ENCODE measurements at places on chromosomes 4 and X.
A peak's percentile ranks its signal among the peaks of the same experiment; 100 is the strongest.

GRCh38 chr4:139177049-139177868 lies at the start of gene ELF2:
Gene ELF2, minus strand, starts transcription at chr4:139177218. Its CDS starts 39,517 bp downstream, at chr4:139137701.
- peak; percentile 97 for DNase-seq

DNA sequence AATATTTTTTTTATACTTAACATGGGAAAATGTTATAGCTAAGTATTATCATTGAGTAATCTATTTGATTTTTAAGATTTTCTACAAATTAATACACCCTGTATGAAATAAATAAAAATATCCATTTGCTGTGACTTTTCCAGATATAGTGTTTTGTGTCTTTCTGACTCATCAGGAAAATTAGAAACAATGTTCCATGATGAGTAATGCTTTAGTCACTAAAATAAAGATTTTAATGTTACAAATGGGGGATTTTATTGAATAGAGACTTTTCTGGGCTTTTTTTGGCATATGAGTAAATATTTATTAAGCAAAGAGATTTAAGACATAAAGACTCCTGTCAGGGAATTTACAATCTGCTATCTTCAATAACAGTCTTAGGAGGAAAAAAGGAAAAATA lies 279.2 kb upstream of the NOCT start:
- DNase-seq: no peak

- DNase-seq: no peak
These were observed 52.4 kb upstream of the FHL1 start for GRCh38 chrX:136094962-136095361.

GRCh38 chr4:24820541-24820940 lies 25.2 kb downstream of the SOD3 start:
- no peak for DNase-seq

DNA sequence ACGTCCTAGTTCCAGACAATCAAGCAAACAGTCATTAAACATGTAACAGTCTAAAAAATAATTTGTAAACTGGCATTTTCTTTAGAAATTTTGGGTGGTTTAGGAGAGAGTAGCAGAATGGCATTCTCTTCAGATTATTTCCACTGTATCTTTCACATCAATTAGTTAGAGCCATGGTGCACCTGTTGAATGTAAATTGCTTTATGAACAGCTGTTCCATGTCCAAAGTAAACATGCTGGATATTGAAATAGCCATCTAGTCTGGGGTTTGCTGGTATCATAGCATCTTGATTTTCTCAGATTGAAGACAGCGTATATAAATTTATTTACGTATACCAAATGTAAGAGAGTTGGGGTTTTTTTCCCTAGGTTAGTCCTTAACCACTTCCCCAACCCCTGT lies 143.6 kb downstream of the RCHY1 start:
- no peak for DNase-seq

DNA sequence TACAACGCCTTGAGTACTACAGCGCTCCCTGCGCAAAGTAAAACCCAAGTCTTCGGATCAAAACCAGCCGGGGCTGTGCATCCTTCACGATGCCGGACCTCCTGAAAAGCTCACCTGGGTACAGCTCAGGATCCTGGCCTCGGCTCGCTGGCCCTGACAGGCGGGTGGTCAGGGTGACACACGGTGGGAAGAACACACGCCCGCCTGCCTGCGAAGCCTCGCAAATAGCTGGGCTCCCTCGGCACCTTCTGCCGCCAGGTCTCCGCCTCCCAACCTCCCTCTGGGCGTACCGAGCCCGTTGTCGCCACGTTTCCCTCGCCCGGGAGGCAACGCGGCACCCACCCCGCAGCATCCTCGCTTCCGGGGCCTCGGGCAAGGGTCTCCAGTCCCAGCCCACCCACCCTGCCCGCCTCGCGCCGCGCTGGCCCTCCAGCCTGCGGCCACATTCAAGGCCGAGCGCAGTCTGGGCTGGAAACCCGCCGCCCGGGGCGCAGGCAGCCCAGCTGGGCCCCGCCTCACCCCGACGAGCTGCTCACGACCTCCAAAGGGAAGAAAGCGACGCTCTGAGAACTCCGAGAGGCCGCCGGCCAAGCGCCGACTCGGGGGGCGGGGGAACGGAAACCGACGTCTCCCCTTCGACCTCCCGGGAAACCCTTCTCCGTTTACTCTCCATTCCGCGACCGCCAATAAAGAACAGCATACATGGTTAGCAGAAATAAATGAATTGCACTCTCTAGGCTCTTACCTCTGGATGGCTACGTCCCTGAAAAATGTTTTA lies 511 bp downstream of the PPM1K start:
- DNase-seq: peak; percentile 62

- no peak for DNase-seq
These were observed 411.9 kb downstream of the GPAT3 start for GRCh38 chr4:83947830-83948193.

- DNase-seq: no peak
These were observed 12.2 kb upstream of the ODAM start for GRCh38 chr4:70183168-70183939.

GRCh38 chr4:129526812-129527211 lies 430.9 kb downstream of the C4orf33 start:
- DNase-seq: peak; percentile 25

DNA sequence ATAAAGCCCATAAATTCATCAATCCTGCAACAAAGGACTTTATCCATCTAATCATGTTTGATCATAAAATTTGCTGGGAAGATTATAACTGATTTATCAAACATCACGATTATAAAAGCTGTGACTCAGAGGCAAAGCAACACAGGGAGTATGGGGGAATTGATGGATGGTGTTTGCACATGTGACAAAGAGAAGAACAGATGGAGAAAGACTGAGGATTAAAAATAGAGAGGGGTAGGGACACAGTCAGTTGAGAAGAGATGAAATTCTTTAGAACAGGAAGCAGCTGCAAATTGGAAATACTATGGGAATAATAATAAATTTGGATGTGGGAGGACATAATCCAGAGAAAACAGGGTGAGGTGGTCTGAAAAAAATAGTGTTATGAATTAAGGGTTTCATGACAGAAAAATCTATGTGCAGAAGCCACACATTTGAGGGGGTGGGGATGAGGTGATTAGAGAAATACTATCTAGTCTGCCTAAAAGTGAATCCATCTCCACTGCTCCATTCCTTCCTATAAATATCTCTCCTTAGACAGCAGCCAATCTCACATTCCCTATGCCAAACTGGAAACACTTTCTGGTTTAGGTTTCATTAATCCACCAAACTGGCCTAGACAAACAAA lies 6.2 kb downstream of the PRR32 start:
- DNase-seq: no peak

DNA sequence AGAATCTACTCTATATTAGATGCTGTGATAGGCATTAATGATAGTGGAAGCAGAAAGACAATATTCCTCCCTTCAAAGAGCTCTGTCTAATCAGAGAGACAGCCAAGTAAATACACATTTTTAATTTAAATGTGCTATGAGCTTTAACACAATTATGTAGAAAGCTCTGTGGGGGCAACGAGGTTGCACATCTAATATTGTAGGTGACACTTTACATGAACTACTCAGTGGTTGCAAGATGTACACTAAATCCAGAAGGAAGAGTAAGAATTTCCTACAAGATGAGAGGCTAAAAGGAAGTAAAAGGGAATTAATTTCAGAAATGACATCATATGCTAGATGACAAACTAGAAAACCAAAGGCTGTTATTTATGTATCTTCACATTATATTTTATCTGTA lies 120.9 kb downstream of the SPCS3 start:
- DNase-seq: no peak

GRCh38 chr4:159669094-159669493 lies 566.2 kb downstream of the RAPGEF2 start:
- no peak for DNase-seq

- no peak for DNase-seq
These were observed 1454.8 kb downstream of the FSTL5 start for GRCh38 chr4:160709026-160709425.

DNA sequence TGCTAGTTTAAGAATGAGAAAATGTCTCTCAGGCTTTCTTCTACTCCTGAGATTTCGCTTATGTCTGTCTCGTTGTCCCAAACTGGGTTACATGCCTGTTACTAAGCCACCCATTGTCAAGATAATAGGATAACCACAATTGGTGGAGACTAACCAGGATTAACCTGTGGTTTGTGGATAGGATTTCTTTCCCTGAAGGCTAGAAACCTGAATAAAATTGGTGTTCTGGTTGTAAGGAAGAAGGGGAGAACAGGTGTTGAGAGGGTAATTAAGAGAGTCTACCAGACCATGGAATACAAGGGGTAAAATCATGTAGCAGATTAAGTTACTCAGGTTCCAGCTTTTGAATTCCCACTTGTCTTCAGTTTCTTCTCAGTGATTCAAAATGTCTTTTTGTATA lies 225.4 kb downstream of the CPE start:
- no peak for DNase-seq

DNA sequence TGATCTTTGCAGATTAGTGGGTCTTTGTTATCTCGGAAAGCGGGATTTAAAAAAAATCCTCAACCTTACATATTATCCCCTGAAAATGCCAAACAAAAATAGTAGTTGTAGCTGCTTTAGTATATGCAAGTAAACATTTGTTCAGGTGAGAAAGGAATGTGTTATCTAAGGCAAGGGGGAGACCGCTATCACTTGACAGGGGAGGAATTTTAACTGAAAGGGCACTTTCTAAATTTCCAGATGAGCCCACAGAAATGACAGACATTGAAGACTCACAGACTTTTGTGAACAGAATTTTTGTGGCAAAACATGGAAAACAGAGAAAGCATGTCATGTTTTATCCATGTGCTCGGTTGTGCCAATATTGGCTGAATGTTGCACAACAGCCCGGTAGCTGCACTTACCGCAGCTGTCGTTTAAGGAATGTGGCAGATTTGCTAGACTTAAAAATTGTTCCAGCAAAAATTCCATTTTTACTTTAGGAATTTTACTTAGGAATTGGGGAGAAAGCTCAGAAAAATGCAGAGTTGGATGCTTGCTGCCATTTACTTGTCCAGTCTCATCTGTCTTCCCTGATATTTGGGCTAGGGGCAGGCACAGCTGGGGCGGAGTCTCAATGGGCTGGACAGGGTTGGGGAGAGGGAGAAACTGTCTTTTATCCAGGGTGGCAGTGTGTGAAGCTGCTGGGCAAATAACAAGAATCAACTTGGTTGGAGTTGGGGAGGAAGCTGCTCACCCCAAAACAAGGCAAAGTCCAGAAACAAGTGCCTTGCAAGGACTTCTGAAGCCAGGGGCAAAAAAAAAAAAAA lies 94.6 kb upstream of the RPS6KA3 start:
- no peak for DNase-seq

DNA sequence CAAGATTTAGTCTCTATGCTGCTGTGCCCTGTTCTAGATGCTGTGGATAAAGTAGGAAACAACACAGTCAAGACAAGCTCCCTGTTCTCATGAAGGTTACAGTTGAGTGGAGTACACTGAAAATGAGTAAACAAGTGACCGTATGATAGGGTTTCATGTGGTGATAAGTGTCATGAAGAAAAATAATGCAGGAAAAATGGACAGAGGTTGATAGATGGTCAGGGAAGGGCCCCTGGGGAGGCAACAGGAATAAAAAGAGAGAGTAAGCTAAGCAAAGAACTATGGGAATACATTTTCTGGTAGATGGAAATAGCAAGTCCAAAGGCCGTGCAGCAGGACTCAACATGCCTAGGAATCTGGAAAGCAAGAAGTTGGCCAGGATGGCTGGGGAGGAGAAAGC lies 394.0 kb downstream of the DTHD1 start:
- DNase-seq: no peak

- no peak for DNase-seq
These were observed 163.1 kb upstream of the MID1 start for GRCh38 chrX:10783451-10783995.

GRCh38 chr4:143421609-143422008 lies 84.9 kb downstream of the GAB1 start:
- no peak for DNase-seq

Measured in putamen (tissue), 1 donor.